HepG2 (cell line): ENCODE measurements at places on chromosomes 12 and 14.

DNA sequence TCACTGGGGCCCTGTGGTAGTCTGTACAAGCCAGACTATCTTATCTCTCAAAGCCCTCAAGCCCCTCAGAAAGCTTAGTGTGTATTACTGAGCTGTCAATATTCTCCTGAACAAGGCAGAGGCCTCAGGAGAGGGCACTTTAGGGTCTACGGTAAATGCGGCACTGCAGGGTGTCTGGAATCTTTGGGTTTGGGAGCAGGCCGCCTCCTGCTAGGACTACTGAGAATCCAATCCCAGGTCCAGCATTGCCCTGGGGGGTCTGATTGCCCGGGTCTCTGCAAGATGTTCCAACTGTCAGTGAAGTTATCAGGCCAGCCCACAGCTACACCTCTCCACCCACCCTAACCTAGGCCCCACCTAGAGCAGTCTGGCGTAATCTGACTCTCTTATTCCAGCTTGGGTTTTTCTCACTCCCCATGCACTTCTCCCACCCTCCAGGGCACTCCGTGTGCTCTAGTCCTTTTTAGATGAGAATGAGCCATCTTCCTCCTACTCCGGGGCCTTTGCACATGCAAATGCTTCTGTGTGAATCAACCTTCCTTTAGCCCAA lies 4.3 kb upstream of the ZFP36L1 start:
- DNase-seq = no peak

- DNase-seq = no peak
Observed at GRCh38 chr14:50489851-50490250, 42.5 kb downstream of the MAP4K5 start.

- no peak for DNase-seq
Observed at GRCh38 chr12:112172556-112173324, 47.4 kb downstream of the TRAFD1 start.

DNA sequence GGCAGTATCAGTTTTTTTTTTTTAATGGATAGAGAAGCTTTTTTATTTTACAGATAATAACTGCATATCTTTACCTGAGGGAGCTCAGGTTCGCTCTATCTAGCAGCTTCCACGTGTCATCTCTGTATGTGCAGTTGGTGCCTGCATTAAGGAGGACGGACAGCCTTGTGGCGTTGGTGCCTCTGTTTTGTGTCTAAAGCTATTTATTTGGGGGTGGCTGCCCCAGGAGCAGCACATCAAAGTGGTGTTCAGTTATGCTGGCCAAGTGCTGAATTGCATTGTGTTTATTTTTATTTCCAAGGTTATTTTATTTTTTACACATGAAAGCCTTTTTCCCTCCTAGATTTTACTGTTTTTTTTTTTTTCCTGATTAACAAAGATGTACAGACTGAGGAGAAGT lies 59.7 kb downstream of the RASSF3 start:
- DNase-seq = no peak

DNA sequence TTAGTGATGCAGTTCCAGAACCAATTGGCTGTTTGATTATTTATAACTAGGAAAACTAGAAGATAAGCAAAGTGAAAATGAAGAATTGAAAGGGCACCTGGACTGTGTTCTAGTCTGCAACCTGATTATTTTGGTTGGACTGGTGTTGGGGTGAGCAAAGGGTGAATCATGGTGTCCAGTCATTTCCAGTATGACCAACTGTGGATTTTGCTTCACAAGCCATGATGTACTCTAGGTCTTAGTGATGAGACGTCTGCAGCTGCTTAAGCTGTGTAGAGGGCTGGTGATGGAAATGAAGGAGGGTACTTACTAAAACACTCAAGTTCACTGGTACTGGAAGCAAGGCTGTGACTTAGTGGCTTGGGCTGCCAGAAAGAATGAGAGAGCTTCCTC lies 193.2 kb upstream of the FRMD6 start:
- DNase-seq = no peak

DNA sequence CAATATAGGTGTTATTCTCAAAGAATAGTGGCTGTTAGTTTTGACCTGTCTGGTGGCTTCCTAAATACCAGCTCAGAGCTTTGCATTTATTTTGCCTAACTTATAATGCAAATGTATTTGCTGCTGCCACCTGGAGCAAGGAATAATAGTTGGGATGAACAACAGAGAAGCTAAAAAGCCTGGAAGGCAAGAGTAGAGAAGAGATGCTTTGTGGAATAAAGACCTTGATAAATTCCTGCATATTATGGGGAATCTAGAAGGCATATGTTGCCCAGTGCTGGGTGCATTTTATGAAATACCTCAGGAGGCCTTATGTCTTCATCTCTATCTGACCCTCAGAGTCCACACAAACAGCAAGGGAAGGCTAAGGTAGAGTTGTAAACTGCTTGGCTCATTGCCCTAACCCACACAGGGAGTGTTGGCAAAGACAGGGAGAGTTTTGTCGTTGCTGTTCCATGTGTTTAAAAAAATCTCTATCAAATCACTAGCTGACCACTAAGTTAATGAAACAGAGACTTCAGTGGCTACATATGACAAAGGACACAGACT lies 53.7 kb upstream of the SCAF11 start:
- no peak for DNase-seq

DNA sequence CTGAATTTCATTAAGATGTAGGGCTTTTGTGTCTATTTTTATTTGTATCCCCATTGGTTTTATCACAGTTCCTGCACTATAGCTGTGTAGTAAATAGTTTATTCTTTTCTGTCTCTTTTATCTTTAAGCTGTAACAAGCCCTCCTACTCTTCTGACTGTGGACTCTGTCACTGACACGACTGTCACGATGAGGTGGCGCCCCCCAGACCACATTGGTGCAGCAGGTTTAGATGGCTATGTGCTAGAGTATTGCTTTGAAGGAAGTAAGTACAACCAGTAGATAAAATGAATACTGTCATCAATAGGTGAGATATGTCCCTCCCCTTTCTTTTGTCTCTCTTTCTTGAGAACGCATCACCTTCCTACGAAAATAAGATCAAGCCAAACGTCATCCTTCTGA lies 34.1 kb upstream of the CHPT1 start:
- DNase-seq = no peak

DNA sequence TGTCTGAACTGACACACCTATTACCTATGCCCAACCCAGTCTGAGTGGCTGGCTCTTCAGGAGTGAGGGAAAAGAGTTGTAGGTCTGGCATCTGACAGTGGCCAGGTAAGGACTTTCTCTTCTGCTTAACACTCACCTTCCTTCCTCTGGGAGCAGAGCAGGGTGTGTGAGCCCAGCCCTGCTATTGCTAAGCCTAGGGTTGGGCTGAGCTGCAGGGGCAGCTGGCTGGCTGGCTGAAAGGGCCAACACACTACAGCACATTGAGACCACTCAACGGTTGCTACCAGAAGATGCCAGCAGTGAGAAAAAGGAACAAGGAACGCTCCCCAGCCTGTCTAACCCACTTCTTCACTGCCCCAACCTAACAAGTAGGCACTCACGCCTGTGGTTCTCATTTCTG lies 201.2 kb downstream of the DPF3 start:
- DNase-seq = no peak

GRCh38 chr12:92191061-92191460 lies 45.4 kb upstream of the BTG1 start:
- DNase-seq = no peak

DNA sequence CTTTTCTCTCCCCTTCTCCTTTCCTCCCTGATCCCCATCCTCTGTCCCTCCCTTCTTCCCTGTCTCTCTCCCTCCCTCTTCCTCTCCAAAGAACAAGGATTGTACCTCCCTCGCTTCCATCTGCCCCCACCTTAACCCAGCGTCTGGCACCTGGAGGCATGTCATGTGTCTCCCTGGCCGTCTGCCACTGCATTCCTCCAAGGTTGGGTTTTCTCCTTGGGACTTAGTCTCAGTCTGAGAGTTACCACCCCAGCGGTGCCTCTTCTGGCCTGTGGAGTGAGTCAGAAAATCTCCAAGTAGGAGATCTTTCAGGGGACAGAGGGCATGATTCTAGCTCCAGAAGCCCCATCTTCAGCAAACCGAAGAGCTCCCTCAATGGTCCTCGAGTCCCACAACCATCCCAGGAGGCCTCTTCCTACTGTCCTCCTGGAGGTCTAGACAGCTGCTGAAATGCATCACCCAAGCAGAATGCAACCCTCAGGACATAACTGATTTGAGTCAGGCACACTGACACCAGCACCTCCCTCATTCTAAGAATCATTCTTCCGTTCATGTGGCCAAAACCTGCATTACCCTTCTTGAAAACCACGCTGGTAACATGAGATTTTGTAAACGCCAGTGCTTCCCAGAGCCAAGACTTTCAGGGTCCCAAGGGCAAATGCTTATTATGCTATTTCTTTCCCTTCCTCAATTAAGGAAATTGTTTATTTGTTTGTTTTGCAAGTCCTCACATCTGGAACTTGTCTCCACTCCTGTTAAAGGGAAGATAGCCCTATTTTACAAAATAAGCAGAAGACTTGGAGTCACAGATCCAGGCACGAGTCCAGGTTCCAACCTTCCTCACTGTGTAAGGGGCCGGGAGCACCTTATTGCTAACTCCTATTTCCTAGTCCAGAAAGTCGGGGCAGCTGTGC lies 463.2 kb downstream of the BCL11B start:
- no peak for DNase-seq

GRCh38 chr12:3138941-3139511 lies 61.8 kb downstream of the TSPAN9 start:
- no peak for DNase-seq

DNA sequence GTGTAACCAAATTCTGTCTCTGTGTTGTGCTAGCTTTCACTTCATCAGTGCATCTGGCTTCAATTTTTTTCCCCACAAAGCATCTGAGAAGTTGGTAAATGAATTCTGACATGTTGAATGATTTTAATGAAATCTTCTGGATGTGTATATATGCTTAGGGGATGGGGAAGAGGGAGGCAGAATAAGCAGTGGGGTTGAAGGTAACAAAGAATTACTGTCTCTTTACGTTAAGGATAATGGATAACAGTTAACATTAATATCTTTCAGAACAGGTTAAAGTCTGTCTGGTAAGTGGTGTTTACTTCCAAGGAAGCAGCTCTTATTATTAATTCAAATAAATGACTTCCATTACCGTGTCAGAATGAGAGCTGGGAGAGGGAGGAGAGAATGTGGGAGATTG lies 261.7 kb downstream of the ERC1 start:
- no peak for DNase-seq

DNA sequence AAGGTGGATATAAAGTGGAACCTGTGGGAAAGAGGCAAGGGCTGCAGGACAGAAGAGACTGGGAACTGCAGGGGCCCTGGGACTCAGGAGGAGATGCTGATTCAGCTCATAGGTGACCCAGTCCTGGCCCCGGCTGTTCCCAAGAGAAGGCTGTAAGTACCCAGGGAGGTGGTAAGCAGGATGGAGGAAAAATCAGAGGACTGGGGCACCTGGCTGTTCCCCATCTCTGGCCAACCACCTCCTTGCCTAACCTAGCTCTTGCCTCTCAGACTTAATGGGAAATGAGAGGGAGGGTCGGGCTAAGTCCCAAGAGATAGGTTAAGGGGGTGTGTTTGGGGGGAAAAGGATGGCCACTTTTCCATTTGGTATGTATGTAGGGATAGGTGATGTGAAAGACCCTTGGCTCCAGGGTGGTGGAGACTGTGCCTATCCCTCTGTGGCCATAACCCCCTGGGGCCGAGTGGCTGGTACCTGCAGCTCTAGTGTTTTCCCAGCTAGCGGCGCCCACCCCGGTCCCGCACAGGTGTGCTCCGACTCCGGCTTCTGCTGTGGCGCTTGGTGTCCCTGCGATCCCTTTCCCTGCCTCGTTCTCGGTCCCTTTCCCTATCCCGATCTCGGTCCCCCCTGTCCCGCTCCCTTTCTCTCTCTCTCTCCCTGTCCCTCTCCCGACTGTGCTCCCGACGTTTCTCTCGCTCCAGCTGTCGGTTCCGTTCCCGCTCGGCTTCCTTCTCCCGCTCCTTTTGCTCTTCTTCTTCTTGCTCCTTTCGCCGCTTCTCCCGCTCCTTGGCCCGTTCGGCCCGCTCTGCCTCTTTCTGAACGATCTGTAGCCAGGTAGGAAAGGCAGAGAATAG lies 1.6 kb upstream of the CDH24 start:
- no peak for DNase-seq

DNA sequence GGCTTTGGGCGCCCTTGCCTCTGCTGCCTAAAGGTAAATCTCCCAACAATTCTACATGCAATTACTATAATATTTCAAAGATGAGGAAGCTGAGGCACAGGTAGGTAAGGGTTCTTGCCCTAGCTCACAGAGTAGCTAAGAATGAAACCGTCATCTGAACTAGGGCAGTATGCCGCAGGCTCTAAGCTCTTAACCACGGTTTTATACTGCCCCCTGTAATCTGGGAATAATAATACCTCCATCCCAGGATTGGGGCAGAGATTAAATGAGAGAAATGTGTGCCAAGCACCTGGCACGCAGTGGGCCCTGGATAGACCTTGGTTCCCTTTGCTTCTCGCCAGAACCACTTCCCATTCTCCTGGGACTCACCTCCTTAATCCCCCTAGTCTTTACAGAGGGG lies 1.5 kb upstream of the HRK start:
- DNase-seq = no peak

DNA sequence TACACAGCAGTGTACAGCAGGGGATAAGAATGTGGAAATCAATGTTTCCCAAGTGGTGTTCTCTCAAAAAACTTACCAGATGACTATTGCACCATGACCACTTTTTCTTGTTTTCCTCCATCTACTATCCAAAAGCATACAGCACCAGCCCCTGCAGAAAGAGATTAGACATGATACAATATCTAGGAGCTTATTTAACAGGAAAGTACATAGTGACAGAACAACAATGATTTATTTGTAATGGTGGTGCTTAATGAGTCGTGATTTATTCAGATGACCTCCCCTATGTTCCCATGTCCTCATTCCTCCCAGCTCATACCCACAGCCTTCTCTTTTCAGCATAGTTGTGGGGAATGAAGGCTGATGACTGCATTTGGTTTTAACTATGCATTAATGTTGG lies 413.6 kb downstream of the BTG1 start:
- DNase-seq = no peak

DNA sequence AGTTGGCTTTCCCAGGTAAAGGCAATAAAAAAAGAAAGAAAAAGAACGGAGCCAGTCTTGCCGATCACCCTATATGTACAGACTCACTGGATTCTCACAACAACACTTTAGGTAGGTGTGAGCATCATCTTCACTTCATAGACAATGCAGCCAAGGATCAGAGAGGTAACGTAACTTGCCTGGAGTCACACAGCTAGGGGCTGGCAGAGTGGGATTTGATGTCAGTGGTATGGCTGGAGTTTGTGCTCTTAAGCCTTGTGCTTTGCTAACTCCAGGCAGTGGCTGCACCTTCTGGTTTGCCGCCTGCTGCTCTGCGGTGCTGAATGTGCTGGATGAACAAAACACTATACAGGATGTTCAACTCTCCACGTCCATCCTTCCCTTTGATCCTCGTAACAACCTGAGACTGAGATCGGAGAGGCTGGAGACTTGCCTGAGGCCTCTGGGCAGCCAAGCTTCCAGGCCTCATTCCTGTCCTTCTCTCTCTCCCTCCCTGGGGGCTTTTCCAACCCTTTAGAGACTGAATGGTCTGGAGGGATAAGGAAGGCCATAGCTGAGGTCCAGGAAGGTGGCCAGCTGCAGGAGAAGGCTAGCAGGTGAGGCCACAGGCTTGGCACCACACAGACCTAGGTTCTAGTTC lies 8.1 kb downstream of the ISM2 start:
- DNase-seq = no peak

- DNase-seq = no peak
Observed at GRCh38 chr14:31578266-31578665, 17.1 kb downstream of the NUBPL start.
